CD4-positive, alpha-beta T cell treated with Interleukin-6 for 4 hours (primary cell): ENCODE measurements at places on chromosomes 5 and 9.

DNA sequence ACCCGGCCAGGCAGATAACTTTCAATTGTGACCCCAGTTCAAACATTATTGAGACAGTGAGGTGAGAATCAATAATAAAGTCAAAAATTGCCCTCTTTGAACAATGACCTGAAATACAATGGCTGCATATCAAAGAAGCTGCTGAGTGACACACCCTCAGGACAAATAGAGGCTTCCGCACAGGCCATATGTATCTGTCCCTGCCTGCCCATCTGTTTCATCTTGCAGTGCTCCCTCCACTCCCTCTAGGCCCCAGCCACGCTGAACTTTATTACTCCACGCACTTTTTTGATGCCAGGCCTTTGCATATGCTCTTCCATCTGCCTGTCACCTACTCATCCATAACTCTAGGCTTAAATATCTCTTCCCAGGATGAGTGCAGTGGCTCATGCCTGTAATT is 15.9 kb upstream of the PFDN1 start:
- DNase-seq, result no peak

DNA sequence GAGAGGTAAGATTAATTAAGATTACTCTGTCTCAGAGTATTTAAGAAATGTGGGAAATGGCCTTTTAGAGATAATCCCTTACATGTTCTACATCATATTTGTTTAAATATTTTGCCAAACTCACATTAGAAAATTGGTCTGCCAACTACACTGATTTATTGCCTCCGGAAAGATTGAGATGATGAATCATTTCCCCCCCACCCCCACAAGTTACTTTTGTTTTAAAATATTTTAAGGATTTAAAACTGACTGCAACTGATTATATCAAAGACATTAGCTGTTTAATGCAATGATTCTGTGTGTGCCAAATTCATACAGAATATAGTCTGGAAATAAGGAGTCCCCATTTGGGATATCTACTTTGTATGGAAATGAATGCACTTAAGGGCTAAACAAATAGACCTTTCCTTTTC is 674.4 kb downstream of the PRR16 start:
- no peak for DNase-seq

- no peak for DNase-seq
These were observed 540.5 kb downstream of the CTNND2 start for GRCh38 chr5:11363631-11364178.

- no peak for DNase-seq
These were observed 183.1 kb upstream of the S1PR3 start for GRCh38 chr9:88808019-88808656.
